Right forelimb (tissue), 1 donor: ENCODE measurements at places on chromosomes 3 and 15.

GRCh38 chr3:52195823-52196331 lies 2.1 kb upstream of the ALAS1 start:
- DNase-seq = no peak

DNA sequence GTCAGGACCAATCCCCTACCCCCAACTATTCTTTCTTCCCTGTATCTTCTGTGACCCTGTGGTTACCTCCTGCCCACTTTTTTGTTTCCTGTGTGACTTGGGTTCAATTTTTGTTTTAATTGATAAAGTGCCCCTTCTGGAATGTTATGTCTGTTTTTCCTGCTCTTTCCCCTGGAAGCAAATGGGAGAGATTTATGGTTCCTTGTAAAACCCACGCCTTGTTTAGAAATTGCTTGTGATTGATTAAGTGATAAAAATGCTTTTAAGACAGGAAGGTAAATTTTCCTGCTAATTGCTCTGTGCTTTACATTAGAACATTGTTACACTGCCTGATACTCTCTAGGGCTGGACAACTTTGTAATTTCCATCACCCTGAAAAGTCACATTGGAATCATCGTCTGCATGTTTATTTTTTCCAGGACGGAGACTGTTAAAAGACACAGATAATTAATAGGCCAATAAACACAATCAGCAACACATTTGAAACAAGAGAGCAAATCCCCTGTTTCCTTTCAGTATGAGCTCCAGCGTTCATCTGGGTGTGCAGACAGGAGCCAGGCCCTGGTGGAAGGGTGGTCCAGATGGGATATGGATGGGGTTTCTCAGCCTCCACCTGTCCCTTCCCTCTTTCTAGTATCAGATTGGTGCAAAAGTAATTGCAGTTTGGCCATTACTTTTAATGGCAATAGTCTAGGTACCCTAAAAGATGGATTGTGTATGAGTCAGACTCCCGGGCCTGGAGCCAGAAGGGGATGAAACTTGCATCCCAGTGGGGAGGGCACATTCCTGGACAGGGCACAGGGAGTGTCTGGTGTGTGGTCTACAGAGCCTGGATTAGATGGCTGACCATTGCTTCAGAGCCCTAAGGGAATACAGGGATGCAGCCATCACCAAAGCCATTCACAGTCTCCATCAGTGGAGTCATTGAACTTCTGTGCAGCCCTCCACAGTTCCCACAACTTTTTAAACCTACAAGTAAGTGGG lies 58.1 kb upstream of the AGBL1 start:
- no peak for DNase-seq

DNA sequence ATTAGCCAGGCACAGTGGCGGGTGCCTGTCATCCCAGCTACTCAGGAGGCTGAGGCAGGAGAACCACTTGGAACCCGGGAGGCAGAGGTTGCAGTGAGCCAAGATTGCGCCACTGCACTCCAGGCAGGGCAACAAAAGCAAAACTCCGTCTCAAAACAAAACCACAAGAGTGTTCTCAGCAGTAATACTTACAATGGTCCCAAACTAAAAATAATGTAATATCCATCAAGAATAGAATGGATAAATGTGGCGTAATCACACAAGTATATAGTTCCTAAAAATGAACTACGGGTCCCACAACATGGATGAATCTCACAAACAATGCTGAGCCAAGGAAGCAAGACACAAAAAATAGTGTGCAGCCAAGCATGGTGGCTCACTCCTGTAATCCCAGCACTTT lies 39.2 kb downstream of the STAG1 start:
- DNase-seq = no peak

GRCh38 chr3:39327746-39328349 lies 1.7 kb upstream of the CCR8 start:
- DNase-seq = no peak

DNA sequence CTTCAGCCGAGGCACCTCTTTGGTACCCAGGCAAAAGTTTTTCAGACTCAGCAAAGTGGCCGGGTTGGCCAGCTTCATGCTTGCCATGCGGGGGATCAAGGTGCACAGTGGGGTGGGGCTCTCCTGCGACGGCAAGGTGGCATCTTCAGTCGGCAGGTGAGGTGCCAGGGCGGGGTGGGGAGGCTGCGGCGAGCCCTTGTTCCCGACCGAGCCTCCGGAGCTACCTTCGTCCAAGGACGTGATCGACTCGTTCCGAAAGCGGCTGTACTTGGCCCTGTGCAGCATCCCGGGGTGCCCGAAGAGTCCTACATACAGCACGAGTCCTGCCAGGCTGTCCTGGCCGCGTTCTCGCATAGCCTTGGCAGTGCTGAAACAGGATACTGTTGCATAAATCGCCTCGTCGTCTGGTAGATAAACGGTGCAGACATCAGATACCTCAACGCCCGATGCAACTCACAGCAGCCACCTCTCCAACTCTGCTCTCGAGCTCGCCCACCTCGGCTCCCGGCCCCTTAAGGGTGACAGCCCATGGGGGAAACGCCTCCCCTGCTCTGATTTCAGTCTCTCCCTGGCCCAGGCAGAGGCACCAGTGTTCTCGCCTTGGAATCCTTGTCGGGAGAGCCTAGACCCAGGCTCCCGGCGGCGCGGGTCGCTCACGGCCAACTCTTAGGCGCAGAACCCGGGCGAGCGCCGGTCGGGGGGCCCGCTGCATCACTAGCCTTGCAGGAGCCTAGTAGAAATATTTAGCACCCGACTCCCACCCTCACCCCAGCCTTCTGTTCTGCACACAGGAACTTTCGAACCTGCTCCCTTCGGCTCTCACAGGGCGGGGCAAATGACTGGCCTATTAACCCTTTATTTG lies 826 bp downstream of the SHC4 start:
- DNase-seq = peak; percentile 62

GRCh38 chr3:138241061-138241460 lies 54.0 kb downstream of the ARMC8 start:
- DNase-seq = no peak

DNA sequence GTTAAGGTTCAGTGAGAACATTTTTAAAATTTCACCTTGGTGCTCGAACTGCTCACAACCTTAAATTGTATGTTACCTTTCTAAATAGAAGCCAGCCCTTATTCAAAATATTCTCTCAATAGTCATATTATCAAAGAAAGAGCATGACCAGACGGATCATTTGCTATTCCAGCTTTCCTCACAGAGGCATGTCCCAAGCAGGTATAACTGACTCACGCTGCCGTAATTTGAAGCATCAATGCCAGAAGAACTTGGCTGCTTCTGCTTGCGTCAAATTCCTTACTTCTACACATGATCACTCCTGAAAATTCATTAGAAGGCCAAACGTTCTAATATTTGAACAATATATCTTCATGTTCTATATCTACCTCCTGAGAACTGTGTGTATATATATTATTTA lies 69.5 kb upstream of the VGLL4 start:
- DNase-seq = no peak

GRCh38 chr3:74591946-74592345 lies 22.5 kb downstream of the CNTN3 start:
- no peak for DNase-seq

GRCh38 chr15:62150445-62150844 lies 14.6 kb downstream of the C2CD4B start:
- DNase-seq = no peak

GRCh38 chr3:114958930-114959329 lies 188.2 kb downstream of the ZBTB20 start:
- DNase-seq = no peak

- no peak for DNase-seq
Observed at GRCh38 chr3:30356866-30357753, 249.3 kb upstream of the TGFBR2 start.

DNA sequence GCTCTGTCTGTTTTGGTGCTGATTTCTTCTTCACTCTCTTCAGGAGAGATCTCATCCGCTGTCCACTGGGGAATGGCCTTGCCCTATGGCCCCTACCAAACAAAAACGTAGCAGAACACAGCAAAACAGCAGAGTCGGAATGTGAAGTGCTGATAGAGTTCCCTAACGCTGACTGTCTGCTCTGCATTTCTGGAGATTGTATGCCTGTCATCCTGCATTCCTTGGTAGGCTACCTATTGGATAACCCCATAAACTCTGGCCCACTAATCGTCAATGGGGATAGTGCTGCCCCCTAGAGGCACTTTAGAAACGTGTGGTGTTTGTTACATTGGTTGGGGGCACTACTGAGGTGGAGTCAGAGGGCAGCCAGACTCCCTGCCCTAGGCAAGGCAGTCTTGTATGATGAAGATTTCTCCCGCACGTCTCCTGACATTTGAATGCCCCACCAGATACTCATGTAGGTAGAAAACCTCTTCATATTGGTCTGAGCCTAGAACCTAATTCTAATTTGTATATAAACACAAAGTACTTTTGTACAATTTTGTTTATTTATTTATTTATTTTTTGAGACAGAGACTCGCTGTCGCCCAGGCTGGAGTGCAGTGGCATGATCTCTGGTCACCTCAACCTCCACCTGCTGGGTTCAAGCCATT lies 15.6 kb upstream of the MAGEF1 start:
- peak; percentile 73 for DNase-seq

DNA sequence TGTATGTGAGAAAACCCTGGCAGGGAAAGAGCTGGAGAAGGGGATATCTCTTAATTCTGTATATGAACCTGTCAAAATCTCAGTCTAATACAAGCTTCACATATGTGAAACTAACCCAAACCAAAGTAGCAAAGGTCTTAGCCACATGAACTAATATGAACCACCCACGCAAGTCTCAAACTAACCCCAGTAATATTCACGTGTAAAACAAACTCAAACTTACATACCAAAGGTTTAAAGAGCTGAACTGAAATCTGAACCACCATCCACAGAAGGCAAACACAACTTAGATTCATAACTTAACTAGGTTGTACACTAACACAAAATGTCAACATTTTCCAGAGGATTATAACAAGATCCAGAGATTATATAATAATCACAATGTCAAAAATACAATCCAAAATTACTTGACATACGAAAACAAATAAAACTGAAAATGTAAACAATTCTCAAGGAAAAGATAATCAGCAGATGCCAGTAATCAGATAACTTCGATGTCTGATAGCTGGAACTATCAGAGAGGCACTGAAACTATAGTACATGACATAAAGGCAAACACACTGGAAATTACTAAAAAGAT lies 64.1 kb downstream of the VPS13C start:
- no peak for DNase-seq

DNA sequence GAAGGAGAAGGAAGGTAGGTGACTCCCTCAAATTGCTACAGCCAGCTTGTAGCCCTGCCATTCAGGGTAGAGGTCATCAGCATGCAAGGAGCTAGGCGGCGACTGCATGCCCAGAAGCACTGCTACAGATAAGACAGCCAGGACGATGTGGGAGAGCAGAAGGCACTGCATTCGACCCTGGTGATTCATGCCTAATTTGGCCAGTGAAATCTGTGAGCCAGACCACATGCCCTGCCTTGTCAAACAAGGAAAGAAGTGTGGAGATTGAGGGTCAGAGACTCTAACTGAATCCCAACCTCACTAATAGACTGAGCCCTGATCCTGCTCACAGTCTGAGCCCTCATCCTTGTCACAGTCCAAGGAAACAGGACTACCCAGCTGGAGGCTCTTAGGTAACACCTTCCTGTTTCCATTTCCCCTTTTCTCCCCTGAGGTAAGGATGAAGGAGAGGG lies 86.6 kb downstream of the LINGO1 start:
- DNase-seq = no peak

GRCh38 chr3:158780766-158781165 lies 21.1 kb upstream of the MFSD1 start:
- DNase-seq = no peak

GRCh38 chr15:51702710-51703109 lies 21.4 kb downstream of the SCG3 start:
- DNase-seq = no peak

DNA sequence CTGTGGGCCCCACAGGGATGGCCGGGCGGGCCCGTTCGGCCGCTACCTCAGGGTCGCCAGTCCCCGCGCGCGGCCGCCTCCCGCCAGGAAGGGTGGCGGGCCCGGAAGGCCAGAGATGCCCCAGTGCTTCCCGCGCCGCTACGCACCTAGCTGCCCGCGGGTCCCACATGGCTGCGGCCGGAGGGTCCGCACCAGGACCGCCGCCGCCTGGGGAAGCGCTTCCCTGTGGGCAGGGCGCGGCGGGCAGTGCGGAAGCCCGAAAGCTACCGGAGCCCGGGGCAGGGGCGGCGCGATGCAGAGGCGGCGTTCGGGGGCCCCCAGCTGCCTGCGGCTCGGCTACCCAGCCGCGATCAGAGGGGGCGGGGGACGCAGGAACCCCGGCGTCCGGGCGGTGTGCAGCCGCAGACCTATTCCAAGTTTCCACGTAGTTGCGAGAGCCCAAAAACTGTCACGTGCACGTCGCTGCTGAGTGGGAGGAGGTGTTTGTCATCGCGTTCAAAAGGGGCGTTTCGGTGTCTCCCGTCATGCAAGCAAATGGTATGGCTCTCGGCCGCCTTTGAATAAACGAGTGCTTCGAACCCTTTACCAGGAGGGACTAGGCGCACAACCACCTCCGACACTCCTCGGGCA lies at the start of gene TRANK1:
TRANK1 (minus strand) TSS at position 414 of the 630 bp plus-strand sequence; CDS start at position 169, 245 bp downstream.
- peak; percentile 76 for DNase-seq

GRCh38 chr3:124428372-124429128 lies 301.7 kb upstream of the UMPS start:
- DNase-seq = no peak

DNA sequence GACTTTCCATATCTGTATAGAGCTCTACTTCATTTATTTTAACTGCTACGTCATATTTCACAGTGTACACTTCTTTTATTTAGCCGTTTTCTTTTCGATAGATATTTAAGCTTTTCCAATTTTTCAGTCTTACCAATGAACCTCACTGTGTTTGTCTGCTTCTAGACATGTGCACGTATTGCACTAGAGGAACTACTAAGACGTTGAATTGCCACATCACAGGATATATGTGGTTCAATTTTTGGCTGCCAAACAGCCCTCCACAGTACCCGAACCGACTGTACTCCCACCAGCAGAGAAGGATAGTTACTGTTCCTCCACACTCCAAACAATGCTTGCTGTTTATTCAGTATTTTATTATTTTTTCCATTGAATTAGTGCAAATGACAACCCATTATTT lies 2.0 kb downstream of the NR1I2 start:
- DNase-seq = no peak

- no peak for DNase-seq
Observed at GRCh38 chr15:51828621-51829375, 655 bp upstream of the TMOD3 start.
